Stimulated activated CD8-positive, alpha-beta memory T cell treated with anti-CD3 and anti-CD28 coated beads, Interleukin-4, amount 100 ng/mL, for 48 hours (primary cell): ENCODE measurements at places on chromosomes 13 and 19.

- DNase-seq = no peak
These were observed 161.1 kb downstream of the LACC1 start for GRCh38 chr13:44040818-44041100.

DNA sequence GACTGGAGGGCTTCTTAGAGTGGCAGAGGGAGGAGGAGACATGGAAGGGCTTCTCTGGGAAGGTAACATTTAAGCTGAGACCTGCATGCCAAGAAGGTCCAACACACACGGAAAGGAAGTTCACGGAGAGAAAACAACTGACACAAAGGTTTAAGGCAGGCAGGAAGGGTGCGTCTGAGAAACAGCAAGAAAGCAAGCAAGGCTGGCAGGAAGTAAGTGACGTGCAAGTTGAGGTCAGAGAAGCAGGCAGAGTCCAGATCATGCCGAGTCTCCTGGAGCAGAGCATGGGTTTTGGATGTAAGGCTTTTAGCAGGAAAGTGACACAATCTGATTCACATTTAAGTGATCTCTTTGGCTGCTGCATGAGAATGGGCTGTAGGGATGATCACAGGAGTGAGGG, 60.5 kb downstream of the ATP7B start:
- no peak for DNase-seq

- DNase-seq = no peak
These were observed 149.6 kb downstream of the MIPEP start for GRCh38 chr13:23739596-23739995.

- DNase-seq = no peak
These were observed 947.7 kb downstream of the EFNB2 start for GRCh38 chr13:105587786-105588185.

DNA sequence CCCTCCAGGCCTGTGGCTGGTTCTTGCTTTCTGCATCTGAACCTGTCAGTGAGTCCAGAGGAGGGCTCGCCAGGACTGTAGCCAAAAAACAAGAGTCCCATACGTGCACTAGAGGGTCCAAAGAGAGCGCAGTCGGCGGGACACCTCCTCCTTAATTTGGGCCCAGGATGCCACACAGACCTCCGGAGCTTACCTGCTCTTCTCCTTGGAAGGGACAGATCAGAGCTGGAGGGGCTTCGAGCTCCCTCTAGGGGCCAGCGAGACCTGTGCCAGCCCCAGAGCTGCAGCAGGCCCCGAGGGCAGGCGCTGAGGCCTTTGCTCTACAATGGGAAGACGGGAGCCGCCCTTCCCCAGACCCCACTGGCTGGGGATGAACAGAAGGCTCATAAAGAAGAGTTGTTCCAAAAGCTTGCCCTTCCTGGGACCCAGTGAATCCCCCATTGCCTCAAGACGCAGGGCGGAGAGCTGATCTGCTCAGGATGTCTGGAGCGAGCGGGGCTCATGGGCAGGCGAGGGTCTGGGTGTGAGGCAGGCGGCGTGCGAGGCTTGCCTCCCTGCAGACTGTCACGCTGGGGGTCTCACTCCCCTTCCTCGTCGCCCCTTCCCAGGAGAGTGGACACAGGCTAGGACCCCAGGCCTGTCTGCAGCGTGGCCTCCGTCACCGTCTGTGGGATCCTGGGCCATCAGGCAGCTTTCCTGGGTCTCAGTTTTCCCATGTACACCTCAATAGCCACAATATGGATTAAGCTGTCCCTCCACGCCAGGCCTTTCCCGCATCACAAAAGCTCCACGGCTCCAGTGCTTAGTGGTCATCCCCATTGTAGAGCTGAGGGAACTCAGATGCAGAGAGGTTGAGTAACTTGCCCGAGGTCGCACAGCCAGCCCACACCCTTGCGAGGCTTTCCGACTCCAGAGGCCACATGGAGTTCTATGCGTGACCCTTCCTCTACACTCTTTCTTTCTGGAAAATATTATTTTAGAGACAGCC, 46.9 kb upstream of the VSTM2B start:
- DNase-seq = peak; percentile 41

- no peak for DNase-seq
These were observed 598 bp downstream of the OR2Z1 start for GRCh38 chr19:8722032-8722431.

- no peak for DNase-seq
These were observed 57.3 kb downstream of the IFT88 start for GRCh38 chr13:20624213-20624612.

GRCh38 chr19:56086671-56087430, 34.2 kb downstream of the ZNF787 start:
- no peak for DNase-seq

GRCh38 chr13:39916330-39916729, 260.9 kb downstream of the COG6 start:
- DNase-seq = no peak

DNA sequence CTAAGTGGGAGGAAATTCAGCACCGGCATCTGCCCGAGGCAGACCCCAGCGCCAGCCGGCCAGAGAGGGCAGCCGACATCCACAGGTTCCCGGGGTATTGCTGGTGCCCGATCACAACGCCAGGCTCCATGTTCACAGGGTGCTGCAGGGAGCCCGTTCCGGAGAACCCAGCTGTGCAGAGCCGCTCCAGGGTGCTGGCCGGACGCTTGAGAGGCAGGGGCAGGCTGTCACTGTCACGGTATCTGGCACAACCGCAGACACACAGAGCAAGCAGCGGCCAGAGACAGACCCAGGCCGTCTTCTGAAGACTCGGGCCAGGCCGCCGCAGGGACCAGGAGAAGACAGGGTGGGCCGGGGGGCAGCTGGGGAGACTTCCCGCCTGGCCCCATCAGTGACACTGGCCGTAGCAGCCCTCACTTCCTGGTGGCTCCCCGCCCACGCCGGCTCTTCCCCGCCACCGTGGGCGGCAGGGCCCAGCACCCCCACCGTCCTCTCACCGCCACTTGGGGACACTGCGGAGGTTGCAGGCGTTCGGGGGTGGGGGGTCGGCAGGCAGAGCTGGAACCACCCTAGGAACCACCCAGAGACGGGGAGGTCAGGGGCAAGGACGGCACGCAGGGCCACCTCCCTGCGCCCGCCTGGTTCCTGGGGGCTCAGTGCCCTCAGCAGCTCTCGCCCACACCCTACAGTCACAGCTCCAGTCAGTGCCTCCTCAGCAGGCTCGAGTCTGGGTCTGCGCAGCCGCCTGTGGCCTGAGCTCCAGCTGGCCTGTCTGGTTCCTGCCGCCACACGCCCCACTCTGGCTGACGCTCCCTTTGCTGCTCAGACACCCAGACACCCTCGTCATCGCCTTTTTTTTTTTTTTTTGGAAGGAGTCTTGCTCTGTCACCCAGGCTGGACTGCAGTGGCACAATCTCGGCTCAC, 3.8 kb downstream of the RNF126 start:
- no peak for DNase-seq

- no peak for DNase-seq
These were observed 30.8 kb upstream of the AKT2 start for GRCh38 chr19:40315812-40316470.

GRCh38 chr19:17245535-17245984, at the start of gene NR2F6:
NR2F6 (minus strand) TSS chr19:17245919; CDS start chr19:17245220, 699 bp downstream.
- no peak for DNase-seq

DNA sequence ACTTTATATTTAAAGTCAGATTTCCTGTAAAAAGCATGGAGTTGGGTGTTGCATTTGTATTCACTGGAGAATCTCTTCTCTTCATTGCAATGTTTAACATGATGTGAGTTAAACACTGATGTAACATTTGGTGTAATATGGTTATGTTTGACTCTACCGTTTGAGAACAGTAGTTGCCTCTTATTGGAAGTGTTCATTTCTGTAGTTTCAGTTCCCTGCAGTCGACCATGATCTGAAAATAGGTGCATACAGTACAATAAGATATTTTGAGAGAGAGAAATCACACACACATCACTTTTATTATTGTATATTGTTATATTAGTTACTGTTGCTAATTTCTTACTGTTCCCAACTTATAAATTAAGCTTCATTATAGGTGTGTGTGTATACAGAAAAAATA, 105.2 kb upstream of the SPACA7 start:
- DNase-seq = no peak

GRCh38 chr13:102846261-102847015, 606 bp downstream of the ERCC5 start:
- DNase-seq = peak; percentile 62

- DNase-seq = no peak
These were observed 415.6 kb downstream of the DCT start for GRCh38 chr13:94063848-94064247.

DNA sequence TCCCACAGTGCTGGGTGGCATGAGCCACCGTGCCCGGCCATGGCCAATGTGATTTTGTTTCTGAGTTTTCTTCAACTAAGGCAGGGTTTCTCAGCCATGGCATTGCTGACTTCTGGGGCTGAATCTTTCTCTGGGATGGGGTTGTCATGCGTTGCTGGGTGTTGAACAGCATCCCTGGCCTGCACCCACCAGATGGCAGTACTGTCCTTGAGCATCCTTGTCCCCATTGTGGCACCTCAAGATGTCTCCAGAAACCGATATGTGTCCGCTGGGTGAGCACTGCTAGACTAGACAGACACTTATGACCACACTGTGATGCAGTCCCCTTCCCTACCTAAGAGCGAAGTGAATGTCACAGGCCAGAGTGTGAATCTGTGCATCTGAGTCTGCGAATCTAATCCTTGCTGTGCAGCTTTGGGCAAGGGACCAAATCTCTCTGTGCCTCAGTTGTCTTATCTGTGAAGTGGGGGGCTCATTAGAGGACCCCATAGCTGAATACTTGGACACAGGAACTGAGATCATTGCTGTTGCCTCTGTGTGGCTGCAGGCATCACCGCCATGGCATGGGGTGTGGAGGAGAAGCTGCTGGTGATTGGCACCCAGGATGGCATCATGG, 50.3 kb upstream of the SIN3B start:
- peak; percentile 70 for DNase-seq

DNA sequence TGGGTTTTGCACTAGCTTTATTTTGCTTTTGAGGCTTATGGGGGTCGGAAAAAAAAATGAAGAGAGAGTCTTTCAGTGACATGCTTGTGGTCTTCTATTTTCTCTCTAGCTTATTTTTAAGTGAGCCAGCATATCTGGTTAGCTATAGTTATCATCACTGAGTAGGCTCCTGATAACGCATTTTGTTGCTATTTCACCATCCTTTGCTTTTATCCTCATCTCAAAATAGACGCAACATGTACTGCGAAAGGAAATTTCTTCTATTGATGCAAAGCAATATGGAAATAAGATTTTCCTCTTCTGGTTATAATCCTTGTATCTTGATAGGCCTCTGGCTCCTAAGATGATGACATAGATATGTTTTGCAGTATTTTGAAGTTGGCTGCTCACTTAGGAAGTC, 273.8 kb downstream of the OXGR1 start:
- no peak for DNase-seq

GRCh38 chr13:27621116-27621365, 651 bp upstream of the POLR1D start:
- no peak for DNase-seq

DNA sequence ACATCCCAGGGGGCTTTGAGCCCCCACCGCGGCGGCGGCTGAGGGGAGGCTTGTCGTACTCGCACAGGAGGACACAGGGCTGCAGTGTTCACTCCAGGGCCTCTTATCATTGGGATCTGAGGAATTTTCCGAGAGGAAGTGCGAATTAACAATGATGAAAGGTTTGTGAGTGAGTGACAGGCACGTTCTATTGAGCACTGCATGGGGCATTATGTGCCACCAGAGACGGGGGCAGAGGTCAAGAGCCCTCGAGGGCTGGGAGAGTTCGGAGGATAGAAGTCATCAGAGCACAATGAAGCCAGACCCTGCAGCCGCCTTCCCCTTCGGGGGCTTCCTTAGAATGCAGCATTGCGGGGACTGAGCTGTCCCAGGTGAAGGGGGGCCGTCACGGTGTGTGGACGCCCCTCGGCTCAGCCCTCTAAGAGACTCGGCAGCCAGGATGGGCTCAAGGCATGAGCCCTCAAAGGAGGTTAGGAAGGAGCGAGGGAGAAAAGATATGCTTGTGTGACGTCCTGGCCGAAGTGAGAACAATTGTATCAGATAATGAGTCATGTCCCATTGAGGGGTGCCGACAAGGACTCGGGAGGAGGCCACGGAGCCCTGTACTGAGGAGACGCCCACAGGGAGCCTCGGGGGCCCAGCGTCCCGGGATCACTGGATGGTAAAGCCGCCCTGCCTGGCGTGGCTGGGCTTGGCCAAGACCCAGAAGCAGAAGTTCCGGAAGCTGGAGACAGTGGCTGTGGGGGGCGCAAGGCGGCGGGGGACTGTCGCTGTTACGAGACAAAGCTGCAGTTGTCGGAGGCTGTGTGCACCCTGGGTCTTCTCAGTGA, 53.9 kb downstream of the MCF2L start:
- no peak for DNase-seq
